ENCODE measurements at places on chromosomes 6 and 20.

- no peak for DNase-seq
Observed at GRCh38 chr20:63655249-63655648, 2.0 kb upstream of the STMN3 start.

DNA sequence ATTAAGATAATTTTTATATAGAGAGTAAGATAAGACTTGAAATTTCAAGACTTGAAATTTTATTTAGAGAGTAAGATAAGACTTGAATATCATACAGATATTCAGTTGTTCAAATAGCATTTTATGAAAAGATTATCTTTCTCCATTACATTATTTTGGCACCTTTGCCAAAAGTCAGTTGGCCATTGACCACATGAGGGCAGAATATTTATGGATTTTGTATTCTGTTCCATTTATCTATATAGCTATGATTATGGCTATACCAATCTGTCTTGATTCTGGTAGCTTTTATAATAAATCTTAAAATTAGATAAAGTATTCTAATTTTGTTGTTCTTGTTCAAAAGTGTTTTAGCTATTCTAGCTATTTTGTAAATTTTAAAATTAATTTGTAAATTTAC is 537.9 kb upstream of the GJE1 start:
- no peak for DNase-seq

- DNase-seq = no peak
Observed at GRCh38 chr6:163974322-163974721, 559.8 kb downstream of the QKI start.

- no peak for DNase-seq
Observed at GRCh38 chr6:53284901-53285300, 63.8 kb downstream of the ELOVL5 start.

- DNase-seq = no peak
Observed at GRCh38 chr6:87950614-87951013, 97.0 kb upstream of the SPACA1 start.
